ENCODE measurements at places on chromosomes 6 and 20. TPM values are rescaled to one million over a fixed set of nuclear protein-coding genes. Genes with fewer than 3 reads are reported as not detected.
A peak's percentile ranks its signal among the peaks of the same experiment; 100 is the strongest.

DNA sequence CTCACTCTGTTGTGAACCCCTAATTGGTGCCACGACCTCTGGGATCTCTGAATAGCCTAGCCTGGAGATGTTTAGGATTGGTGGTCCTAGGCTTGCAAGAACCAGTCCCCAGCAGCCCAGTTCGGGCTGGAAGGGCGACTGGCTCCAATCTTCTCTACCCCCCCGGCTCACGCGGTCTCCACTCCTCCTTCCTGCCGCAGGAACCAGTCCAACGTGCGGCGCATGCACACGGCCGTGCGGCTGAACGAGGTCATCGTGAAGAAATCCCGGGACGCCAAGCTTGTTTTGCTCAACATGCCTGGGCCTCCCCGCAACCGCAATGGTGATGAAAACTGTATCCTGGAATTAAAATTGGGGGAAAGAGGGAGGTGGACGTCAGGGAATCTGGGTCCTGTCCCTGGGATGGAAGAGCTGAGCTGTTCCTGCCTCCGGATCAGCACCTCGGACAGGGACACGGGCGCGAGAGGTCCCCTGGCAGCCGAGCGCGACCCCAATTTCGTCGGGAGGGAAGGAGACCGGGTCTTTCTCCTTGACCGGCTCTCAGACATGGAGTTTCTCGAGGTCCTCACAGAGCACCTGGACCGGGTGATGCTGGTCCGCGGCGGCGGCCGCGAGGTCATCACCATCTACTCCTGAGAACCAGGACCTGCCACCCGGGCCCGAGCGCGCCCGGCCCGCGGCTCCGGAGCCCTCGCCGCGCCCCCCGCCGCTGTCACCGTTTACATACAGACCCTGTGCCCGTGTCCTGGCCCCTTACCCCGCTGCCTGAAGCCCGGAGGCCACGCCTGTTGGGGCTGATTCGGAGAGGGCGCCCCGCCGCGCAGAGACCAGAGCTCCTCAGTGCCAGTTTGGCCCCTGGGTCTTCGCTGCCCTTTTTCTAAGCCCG lies 28.2 kb downstream of the SLC12A5 start:
- DNase-seq, result no peak

GRCh38 chr20:34190679-34191090 lies 50.5 kb upstream of the ASIP start:
- DNase-seq, result peak; percentile 3

Gene KCNK5
- 36.7 TPM for total RNA-seq

- DNase-seq, result no peak
These were observed 116.5 kb downstream of the FAM120B start for GRCh38 chr6:170423030-170423429.

GRCh38 chr6:108902382-108902792 lies 54.2 kb downstream of the ARMC2 start:
- DNase-seq, result no peak

Gene SLC24A3
- not detected for total RNA-seq

DNA sequence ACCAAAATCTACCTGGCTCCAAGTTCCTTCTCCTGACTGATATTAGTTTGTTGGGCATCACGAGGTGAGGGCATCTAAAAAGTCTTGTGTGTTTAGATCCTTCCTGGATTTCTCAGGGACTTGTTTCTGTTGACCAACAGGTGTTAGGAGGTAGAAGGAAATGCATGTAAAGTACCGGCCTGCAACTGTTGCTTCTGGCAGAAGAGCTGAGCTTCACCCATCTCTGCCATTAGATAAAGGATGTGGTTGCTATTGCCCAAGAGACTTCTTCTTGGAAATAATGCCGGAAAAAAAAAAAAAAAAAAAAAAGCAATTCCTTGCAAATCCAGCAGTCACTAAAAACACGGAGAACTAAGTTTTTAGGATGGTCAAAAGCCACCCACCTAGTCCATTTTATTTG lies 303.1 kb downstream of the CDH26 start:
- DNase-seq, result no peak

DNA sequence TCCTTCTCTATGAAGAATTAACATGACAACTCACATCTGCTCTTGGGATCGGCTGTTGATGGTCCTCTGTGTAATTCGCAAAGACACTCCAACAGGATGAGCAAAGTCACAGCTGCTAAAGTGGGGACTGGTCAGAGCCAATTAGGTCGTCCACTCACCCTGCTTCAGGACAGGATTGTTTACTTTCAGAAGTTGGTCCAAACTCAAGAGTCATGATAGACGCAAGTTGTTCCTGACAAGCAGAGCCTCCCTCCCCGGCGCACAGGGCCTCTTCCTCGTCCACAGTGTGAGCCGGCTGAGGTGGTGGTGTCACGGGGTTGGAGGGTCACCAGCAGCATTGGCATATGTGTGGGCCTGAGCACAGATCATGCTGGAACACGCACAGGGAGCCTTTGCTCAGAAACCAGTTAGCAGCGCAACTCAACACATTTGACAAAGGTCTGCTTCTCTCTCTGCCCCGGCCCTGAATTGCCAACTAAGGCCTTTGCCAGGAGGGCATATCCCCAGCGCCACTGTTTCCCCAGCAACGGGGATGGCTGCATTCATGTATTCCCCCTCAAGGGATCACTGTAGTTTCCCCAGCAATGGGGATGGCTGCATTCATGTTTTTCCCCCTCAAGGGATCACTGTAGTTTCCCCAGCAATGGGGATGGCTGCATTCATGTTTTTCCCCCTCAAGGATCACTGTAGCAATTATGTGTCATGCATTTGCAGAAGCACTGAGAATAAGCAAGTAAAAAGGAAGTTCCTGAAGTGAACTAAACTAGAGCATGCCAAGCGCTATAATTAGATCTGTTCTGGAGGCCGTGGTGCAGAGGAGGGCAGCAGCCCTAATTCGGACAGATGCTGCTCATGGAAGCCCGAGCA lies 111.7 kb downstream of the THBS2 start:
- DNase-seq, result no peak

GRCh38 chr6:134619789-134620188 lies 301.9 kb upstream of the SGK1 start:
- DNase-seq, result no peak

DNA sequence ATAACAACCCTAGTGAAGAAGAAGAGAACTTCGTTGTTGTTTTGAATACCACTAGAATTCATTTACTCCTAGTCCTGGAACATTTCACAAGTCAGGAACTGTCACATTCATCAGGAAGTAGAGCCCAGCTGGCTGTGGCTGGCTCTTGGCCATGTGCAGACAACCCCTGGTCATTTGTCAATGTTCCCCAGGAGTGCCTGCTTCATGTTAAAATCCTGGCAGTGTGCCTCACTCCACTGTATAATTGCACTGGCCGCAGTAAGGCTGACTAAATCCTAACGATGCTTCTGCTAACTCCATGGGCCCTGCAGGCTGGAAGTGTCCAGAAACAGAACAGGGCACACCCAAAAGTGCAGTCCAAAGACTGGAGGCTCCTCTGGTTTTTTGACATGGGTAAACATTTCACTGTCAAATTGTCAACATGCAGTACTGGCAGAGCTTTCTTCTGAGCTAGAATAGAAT lies 41.5 kb upstream of the ADGRF1 start:
- no peak for DNase-seq

Data from activated T-helper 1 cell treated with anti-CD3 and anti-CD28 coated beads, Interleukin-12 subunit alpha, Interleukin-12 subunit beta, Interleukin-2, Interleukin-4 antibody, amounts not matched to agents 30 ng/mL and 10 ng/mL and 1 ng/mL, durations not matched to agents 14 hours and 24 hours and 36 hours (primary cell).